CD4-positive, alpha-beta T cell treated with Interleukin-6 for 4 hours (primary cell): ENCODE measurements at places on chromosomes 5 and 9.

DNA sequence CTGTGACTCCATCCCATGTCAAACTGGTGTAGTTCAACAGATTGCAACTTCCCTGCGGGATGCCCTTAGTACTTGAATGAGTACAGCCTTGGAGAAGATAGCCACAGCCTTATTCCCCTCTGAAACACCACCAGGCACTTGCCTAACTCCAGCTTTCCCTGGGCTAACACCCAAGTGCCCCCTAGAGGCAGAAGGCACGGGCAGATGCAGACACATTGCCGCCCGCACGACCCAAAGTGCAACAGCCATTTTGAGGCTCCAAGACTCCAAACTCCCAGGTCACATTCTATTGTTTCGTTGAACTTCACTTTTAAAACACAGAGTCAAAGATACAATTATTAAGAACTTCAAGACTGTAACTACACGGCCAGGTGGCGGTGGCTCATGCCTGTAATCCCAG, 163.6 kb upstream of the CDH6 start:
- no peak for DNase-seq

DNA sequence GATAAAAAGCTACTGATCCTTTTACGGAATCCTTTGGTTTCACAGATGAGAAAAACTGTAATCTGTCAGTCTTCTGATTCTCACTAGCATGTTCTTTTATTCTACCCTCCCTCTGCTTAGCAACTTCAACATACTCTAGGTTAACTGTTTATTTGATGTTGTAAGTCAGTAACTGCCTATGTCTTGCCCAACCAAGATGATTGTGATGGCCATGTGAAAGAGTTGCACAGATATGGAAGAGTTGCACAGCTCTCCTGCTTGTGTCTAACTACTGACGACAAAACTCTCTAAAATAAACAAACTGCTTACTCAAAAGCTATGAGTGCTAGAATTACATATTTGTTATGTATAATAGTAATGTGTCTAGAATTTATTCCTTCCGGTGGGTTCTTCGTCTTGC, 227.3 kb upstream of the DAB2 start:
- no peak for DNase-seq

- DNase-seq = no peak
Measured at GRCh38 chr9:121671612-121672155, 20.2 kb downstream of the DAB2IP start.

GRCh38 chr5:38870595-38870994, 24.8 kb downstream of the OSMR start:
- no peak for DNase-seq

GRCh38 chr9:29751226-29751625, 2177.9 kb upstream of the C9orf72 start:
- no peak for DNase-seq
